ENCODE measurements at places on chromosomes 5 and 9.

- DNase-seq, result no peak
These were observed 11.6 kb upstream of the CMBL start for GRCh38 chr5:10319202-10319851.

DNA sequence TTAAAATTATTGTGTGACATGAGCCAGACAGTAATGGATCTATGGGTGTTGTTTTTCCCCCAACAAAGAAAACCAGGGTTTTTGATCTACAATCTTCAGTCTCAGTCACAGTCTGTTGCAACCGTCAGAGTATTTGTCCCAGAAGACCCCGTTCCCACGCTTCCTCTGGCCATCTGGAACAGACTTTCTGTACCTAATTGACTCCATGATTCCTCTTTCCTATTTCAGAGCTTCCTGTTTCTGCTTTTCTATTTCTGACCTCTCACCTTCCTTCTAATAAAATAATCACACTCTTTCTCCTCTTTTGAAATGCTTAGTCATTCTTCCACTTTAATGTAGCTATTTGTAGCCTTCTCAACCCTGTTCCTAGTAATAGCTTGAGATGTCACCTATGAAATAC, 1044.8 kb downstream of the DTWD2 start:
- DNase-seq, result no peak

- DNase-seq, result no peak
These were observed 102.7 kb downstream of the ARHGEF28 start for GRCh38 chr5:73728493-73729273.

DNA sequence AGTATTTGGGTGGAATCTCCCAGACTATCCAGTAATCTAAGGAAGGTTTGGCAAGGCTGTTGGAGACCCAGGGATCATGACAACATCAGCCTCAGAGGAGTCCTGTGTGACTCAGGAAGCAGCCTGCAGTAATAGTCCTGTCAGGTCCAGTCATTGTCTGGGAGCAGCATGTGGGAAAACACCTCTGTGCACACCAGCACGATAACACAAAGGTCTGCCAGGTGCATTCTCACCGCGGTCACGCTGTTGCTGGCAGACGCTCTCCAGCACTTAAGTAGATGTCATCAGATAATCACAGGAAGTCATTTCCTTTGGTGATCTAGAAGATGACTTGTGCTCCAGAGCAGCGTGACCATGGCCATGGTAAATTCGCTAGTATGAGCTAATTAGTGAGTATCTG, 99.2 kb upstream of the IQGAP2 start:
- no peak for DNase-seq

DNA sequence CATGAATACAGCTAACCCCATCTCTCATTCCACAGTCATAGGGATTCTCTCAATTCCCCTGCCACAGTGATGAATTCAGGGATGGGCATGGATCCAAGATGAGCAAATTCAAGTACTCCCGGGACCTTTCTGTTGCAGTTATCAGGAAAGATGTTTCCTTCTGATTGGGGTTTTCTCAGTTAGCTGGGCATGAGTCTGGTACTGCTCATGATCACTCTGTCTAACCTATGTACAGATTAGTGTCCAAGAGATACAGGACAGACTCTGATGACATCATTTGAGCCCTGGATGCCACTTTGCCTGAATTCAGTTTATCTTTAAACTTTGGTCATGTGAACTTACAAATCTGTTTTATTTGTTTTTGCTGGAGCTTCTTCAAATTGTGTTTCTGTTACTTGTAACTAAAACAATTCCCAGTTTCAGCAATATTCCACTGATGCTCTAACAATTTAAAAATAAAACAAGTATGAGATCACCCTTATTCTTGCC, 257.7 kb upstream of the KLF9 start:
- no peak for DNase-seq

DNA sequence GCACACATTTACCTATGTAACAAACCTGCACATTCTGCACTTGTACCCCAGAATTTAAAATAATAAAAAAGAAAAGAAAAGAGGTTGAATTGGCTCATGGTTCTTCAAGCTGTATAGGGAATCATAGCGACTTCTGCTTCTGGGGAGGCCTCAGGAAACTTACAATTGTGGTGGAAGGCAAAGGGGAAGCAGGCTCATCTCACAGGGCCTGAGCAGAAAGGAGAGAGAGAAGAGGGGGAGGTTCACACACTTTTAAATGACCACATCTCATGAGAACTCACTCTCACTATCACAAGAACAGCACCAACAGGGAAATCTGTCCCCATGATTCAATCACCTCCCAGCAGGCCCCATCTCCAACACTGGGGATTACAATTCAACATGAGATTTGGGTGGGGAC, 214.6 kb downstream of the CDK5RAP2 start:
- no peak for DNase-seq
